Activated naive CD4-positive, alpha-beta T cell (primary cell): ENCODE measurements at places on chromosomes 1 and 21.

GRCh38 chr1:198497326-198498102 is 43.0 kb downstream of the ATP6V1G3 start:
- DNase-seq = no peak

GRCh38 chr1:110829955-110830553 is 42.9 kb upstream of the CD53 start:
- DNase-seq = no peak

- no peak for DNase-seq
Measured at GRCh38 chr1:34199927-34200326, 23.2 kb downstream of the C1orf94 start.

DNA sequence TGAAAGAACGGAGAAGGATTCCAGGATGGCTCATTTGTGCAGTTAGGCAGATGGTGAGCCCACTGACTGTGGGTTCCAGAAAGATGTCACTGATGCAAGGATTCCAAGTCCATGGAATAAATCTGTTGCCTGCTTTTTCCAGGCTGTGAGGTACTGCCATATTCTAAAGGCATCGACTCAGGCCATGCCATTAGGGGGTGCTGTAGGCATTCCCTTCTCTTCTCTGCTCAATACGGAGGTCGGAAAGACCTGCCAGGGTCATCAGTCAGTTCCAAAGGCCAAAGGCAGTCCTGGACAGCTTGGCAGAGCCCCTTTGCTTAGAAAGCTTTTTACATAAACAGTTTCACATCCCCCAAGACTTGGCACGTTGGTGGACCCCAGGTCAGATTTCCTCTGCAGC is 31.7 kb upstream of the TMEM125 start:
- no peak for DNase-seq

DNA sequence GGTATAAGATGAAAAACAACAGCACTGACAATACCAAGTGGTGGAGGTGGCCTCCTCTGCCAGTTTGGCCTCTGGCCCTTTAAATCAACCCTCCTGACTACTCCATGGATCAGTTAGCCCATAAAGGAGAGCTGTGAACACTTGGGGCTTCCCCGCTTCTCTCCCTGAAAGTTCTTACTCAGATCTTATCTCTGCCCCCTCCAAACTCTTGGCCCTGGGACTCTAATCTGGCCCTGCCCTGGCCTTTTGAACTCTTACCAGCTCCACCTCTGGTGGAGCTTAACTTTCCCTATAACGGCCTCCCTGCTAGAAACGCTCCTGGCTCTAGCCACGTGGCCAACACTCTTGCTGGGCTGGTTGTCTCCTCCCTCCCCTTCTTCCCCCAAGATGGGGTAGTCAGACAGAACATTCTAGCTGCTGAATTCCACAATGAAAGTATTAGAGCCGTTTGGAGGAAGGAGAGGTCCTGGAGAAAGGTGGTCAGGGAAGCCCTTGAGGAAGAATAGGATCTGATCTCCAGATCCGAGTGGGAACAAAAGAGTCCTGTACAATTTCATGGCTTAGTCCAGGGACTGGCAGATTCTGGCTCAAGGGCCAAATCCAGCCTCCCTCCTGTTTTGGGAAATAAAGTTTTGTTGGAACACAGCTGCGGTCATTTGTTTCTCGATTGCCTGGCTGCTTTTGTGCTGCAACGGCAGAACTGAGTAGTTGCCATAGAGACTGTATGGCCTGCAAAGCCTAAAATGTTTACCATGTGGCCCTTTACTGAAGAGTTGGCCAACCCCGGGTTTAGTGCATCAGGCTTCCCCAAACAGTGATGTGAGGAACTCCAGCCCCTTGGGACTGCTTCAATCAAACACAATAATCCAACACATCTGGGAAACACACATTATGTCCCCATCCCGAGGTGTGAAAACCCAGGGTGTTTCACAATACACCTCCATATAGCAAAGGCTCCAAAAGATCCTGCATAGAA is 9.5 kb upstream of the PIGR start:
- no peak for DNase-seq

DNA sequence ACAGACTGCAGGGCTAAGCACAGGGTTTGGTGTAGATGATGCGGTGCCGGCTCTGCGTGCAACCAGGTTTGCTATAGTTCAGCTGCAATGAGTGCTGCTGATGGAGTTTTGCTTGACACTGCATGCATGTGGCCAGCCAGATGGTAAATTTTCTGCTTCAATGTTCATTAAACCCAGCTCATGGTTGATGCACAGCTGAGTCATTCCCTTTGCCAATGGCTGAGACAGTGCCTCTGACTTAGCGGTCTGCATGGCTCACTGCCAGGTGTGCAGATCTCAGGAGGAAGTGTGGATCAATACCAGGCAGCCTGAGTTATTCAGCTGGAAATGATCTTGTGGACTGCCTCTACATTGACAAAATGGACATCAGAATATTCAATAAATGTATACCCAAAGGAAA is 172.7 kb upstream of the ZP4 start:
- DNase-seq = no peak

- DNase-seq = no peak
Measured at GRCh38 chr1:156226782-156227181, 14.0 kb downstream of the PMF1 start.

- DNase-seq = no peak
Measured at GRCh38 chr21:43835861-43836260, 29.2 kb upstream of the AGPAT3 start.

DNA sequence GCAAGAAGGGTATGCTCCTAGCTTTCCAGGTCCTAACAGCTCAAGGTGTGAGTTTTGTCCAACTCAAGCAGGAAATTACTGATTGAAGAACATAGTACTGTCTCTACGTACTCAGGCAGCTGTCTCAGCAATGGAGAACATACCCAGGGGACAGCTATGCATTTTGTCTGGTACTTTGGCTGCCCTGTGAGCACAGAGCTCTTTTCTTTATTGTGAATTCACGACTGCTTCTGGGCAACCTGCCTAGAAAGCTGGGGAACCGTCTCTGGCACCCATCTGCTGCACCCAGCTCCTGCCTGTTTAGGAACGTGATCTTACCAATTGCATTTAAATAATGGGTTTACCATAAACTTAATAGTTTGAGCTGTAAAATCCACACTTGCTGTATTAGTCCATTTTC is 258.1 kb downstream of the HHAT start:
- DNase-seq = no peak

- no peak for DNase-seq
Measured at GRCh38 chr1:213256438-213257087, 205.5 kb downstream of the RPS6KC1 start.

- no peak for DNase-seq
Measured at GRCh38 chr1:18855573-18855972, 3.9 kb downstream of the TAS1R2 start.

GRCh38 chr21:36381841-36382589 is 3.2 kb upstream of the CHAF1B start:
- DNase-seq = no peak

DNA sequence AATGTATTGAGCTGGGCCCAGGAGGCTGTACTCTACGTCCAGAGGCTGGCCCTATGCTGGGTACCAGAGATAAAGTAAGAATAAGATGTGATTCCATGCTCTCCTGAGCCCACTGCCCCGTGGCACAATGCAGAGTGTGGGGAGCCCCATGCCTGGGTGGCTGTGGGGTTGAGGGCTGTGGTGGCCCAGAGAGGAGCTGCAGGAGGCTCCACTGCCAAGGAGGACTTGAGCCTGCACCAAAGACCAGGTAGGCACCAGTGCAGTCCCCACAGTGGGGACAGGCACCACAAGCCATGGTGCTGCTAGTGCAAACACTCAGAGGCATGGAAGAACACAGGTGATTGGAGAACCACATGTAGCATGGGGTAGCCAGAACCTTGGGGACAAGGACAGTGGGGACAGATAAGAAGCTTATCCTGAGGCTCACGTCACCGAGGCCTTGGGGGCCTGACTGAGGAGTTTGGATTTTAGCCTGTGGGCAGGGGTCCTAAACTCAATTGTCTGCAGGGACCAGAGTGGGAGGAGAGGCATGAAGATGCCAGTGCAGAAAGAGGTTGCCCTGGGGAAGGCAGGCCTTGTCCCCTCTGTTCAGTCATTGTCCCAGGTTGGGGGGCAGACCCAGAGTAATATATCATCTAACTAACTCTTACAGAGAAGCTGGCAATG is 21.9 kb upstream of the EPS8L3 start:
- no peak for DNase-seq

DNA sequence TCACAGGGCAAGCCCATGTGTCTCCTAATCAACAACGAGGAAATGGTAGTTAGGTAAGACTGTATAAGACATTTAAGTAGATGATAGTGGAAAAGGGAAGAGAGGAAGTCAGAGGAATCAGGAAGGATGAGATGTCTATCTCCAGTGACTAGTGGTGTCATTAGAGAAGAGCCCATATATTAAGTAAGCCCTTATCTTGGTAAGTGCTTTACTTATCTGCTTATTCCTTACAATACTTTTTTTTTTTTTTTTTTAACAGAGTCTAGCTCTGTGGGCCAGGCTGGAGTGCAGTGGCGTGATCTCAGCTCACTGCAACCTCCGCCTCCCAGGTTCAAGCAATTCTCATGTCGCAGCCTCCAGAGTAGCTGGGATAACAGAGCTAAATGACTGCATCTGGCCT is 29.5 kb downstream of the RNF11 start:
- no peak for DNase-seq

GRCh38 chr1:243596431-243597062 is 253.5 kb downstream of the AKT3 start:
- no peak for DNase-seq

- DNase-seq = no peak
Measured at GRCh38 chr1:24742090-24742938, 2.9 kb upstream of the CLIC4 start.

DNA sequence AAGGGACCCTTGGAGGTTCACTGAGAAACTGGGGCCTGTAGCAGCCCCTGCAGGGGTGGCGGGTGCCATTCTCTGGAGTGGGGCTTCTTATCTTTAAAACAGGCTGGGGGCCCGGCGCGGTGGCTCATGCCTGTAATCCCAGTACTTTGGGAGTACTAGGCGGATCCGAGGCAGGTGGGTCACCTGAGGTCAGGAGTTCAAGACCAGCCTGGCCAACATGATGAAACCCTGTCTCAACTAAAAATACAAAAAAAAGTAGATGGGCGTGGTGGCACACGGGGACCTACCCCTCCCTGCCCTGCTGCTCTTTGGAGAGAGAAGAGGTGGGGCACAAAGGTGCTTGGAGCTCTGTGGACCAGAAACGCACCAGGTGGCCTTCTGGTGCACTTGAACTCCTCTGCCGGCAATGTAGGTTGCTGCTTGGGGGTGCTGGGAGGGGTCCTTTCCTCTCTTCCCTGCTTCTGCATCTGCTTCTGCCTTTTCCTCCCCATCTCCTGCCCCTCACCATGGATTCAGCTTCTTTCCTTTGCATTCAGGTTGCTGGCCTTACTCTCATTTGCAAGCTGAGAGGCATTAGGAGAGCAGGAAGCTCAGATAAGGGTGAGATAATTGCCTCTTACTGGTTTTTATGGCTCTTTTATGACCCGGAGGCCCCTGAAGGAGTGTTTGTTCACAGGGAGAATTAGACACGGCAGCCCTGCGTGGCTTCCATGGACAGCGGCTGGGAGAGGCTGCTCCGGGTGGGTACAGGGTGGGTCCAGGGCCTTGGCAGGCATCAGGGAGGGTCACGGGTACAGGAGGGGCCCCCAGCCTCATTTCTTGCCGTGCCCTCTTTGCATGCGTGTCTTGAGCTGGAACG is 57.4 kb downstream of the ARHGEF10L start:
- DNase-seq = no peak

- DNase-seq = no peak
Measured at GRCh38 chr1:166814611-166815010, 24.7 kb upstream of the POGK start.
